ENCODE measurements at places on chromosomes 7 and 10.

GRCh38 chr7:149205690-149206381 lies 10.5 kb downstream of the ZNF282 start:
- no peak for ATAC-seq

- ATAC-seq, result no peak
Measured at GRCh38 chr7:80362677-80363076, 149.2 kb downstream of the GNAT3 start.

GRCh38 chr7:130356121-130356875 lies 11.7 kb downstream of the CPA5 start:
- ATAC-seq, result peak; percentile 77

DNA sequence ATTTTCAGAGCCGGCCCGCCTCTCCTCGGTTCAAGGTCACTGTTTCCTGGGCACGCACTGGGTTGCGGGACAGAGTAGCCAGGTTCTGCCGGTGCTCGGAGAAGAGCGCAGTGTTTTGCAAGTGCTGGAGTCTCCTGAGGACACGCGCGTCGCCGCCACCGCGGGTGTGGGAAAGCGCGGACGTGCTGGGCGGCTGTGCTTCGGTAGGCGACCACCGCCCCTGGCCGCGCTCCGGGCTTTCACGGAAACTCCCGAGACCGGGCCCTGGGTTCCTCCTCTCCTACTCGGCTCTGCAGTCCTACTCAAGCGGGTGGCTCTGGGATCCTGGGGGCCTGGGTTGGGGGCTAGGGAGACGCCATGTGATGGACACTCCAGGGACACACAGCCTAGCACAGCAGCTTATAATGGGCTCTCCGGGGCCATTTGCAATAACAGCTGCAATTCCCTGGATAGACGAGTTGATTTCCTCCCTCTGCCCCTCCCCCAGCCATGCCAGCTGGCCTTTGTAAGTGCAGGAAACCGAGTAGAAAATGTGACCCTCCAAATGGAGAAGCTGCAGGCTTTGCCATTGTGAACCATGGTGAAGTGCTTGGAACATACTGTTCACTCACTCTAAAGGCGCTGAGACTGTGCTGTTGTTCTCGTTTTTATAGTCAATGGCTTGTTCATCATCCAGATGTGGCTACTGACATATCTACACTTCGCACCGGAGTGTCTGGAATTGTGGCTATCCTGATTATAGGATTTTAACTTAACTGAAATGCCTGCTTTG lies 2.1 kb downstream of the FRAT1 start:
- ATAC-seq, result no peak

- no peak for ATAC-seq
Measured at GRCh38 chr7:139697056-139697455, 80.7 kb downstream of the HIPK2 start.

- ATAC-seq, result peak; percentile 52
Measured at GRCh38 chr10:104707602-104708459, 66.7 kb downstream of the SORCS3 start.

DNA sequence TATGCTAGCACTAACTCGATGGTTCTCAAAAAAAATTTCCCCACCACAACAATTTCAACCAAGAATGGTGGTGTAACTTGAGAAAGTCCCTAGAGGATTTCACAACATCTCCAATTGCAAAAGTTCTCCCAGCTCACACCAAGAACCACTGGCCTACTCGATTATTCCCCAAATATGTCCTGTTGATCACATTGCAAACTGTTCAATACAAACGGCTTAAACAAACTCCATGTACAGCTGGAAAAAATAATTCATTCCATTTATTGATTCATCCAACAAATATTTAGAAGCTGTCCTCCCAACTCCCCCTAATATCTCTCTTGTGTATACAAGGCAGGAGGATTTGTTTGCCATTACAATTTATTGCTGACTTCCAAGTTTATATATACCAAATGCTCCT lies 19.1 kb downstream of the TMEM176B start:
- ATAC-seq, result no peak

GRCh38 chr10:31340343-31340742 lies 21.3 kb downstream of the ZEB1 start:
- no peak for ATAC-seq

GRCh38 chr10:3215153-3215775 lies 42.7 kb upstream of the PITRM1 start:
- peak; percentile 45 for ATAC-seq

- ATAC-seq, result peak; percentile 52
Measured at GRCh38 chr10:110137142-110137545, 70.3 kb upstream of the MXI1 start.

DNA sequence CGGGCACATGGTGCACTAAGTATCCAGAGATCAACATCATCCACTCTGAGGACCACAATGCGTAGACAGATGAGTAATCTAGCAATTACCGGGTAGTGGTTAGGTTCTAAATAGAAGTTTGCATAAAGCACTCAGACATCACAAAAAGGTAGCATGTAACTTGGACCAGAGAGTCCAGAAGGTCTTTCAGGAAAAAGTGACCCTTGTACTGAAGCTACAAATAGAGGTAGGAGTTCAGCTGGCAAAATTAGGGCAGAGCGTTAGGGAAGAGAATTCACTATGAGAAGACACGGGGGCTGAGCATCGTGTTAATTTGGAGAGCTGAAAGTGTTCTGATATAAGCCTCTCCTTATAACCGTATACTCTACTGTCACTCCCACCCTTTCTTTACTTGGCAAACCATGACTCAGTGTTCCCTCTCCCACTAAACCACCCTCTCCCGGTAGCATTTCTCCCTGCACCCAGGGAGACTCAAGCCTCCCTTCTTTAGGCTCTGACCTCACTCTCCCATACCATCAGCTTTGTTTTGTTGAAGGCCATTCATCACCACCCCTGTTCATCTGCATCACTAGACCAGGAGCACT lies 222.2 kb upstream of the FZD1 start:
- ATAC-seq, result peak; percentile 18

DNA sequence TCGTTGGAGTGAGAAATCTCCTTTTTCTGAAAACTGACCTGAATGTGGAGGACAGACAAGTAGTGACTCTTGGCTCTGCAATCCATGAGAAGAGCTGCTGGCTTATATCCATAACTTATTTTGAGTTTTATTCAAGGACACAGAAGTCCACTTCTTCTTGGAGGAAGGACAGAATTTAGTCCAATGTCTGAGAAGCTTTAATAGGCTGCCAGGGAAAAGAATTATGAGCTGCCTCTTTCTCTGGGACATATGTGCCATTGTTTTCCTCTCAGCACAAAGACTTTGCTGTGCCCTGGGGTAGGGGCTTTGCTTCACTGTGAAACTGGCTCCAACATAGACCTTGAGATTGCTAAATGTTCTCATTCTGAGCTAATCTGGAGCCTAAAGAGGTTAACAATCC lies 20.5 kb upstream of the AOC1 start:
- no peak for ATAC-seq

DNA sequence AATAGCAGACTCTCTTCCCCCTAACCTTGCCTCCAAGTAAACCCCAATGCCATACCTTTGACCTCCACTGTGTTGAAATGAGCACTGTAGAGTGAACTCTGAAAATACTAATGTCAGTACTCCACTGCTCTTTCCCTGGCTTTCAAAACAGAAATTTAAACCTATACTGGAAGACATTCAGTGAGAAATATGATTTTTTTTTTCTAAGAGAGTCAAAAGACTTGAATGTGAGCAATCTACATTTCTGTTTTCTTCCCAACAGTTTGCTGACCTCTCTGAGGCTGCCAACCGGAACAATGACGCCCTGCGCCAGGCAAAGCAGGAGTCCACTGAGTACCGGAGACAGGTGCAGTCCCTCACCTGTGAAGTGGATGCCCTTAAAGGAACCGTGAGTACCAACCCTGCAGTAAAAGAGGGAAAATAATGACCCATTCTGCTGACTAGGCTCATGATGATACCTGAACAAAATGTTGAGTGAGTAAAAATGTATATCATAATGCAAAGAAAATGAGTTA lies 6.4 kb downstream of the VIM start:
- no peak for ATAC-seq

DNA sequence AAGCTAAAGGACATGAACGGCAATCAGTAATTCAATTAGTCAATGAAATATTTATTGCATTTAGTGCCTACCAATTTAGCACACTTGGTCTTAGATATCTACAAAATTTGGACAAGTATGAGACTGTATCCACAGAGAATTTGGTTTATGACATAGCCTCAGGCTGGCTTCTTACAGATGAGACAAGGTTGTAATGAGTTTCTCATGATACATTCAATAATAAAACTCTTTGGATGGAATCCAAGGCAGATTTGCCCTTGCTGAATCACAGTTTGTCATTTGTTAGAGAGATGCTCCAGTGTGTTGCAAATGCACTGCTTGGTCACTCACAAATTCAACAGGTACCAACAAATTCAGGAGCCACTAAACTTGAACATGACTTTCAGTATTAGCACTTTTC lies 162.5 kb downstream of the GPR37 start:
- no peak for ATAC-seq

- ATAC-seq, result no peak
Measured at GRCh38 chr10:97547271-97547600, 25.3 kb upstream of the ANKRD2 start.

DNA sequence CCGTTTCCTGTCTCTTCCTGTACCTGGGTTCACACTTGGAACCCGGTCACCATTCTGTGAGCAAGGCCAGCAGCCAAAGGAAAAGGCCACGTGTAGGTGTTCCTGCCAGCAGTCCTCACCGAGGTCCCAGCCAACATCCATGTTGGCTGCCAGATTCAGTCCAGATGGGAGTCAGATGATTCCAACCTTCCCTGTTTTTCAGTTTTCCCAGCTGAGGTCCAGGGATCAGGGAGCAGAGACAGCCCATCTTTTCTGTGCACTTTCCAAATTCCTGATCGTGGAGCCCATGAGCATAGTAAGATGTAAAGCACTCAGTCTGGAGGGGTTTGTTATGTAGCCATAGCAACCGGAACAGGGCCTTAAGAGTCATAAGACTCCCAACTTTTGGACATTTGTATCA lies 3.9 kb upstream of the PVRIG start:
- ATAC-seq, result no peak

GRCh38 chr7:23468526-23469149 lies 1.7 kb downstream of the IGF2BP3 start:
- peak; percentile 9 for ATAC-seq

DNA sequence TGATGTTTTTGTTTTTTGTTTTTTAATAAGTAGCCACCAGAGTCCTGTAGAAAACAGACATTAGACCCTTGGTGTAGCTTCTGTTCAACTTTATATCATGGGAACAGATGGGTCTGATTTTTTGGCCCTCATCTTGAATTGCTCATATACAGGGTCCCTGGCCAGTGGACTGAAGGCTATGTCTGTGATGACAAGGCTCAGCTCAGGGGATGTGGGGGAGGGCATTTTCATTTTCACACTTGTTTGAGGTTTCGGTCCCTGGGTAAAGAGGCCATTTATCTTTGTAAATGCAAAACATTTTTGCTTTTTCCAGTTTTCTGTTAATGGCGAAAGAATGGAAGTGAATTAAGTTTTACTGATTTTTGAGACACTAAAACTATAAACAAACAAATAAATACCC lies 257.6 kb upstream of the PHYHIPL start:
- ATAC-seq, result no peak

DNA sequence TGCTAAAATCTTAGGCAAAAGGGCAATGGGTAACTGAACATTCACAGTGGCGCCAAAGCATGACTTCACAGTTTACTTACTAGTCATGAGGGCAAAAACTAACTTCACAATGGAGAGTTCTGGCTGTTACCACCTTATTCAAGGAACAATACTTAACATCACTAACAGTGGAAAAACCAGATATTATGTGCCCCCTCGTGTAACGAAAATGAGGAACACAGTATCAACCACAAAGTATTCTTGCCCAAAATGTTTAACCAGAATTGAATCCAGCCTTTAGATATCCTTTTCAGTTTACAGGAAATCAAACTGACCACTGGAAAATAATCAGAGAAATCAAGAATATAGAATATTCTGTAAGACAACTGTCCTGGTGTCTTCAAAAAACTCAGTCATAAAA lies 9.5 kb downstream of the C7orf25 start:
- no peak for ATAC-seq

- ATAC-seq, result peak; percentile 47
Measured at GRCh38 chr7:42831718-42832522, 80.0 kb downstream of the C7orf25 start.

- ATAC-seq, result peak; percentile 39
Measured at GRCh38 chr10:126872768-126873167, 32.5 kb upstream of the DOCK1 start.

DNA sequence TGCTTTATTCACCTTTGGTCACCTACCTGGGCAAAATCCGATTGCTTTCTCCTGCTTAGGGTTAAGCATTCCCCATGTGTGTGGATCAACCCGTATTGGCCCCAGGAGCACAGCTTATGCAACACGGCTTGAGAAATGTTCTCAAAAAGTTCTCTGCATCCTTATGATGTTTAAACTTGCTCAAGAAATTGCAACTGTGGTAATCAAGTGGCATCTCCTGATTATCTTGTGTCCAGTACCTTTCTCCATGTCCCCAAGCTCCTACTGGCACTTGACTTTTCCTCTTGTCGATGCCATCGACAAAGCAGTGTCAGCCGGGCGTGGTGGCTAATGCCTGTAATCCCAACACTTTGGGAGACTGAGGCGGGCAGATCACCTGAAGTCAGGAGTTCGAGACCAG lies 4.7 kb upstream of the PKD2L1 start:
- no peak for ATAC-seq

DNA sequence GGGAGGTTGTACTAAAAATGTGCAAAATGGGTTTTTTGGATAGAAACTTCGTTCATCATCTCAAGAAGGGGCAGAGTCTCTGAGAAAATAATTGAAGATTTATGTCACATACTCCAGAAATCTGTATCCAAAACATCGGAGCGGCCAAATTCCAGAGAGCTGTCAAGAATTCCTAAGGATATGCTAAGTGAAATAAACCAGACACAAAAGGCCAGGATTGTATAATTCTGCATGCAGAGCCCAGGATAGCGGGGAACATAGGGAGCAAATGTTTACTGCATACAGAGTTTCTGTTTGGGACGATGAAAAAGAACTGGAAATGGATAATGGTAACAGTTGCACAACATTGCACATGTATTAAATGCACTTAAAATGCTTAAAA lies 224.2 kb upstream of the AUTS2 start:
- no peak for ATAC-seq

DNA sequence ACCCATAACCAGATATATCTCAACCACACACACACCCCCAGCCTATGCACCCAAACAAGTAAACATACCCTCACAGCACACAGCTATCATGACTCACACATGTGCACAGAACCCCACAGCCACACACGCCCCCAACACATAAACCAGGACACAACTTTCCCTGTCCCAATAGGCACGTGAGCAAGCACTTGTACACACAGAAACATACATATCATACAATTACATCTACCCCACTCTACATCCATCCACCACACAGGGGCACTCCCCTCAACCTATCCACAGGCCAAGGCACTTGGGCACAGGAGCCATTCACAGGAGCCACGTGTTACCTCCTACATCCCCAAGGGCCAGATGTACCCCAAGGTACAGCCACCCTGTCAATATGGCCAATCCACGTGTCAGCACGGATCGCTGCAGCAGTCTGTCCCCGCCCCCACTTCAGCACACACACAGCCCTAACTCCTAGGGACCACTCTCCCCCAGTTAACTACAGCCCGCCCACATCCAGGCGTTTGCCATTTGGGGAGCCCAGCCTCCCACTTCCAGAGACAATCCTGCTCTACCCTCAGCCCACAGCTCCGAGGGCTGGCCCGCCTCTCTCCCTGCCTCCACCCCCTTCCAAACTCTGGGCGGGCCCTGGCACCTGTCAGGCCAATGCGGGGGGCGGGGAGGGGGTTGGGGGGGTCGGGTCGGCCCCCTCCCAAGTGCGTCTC lies 163.5 kb downstream of the SH3PXD2A start:
- ATAC-seq, result peak; percentile 21
